Endodermal cell (in vitro differentiated cells): ENCODE measurements at places on chromosomes 7 and 10. TPM values are rescaled to one million over a fixed set of nuclear protein-coding genes. Genes with fewer than 3 reads are reported as not detected.

TBX20 gene
- total RNA-seq = 17.6 to 21.3 TPM (median 18.6 TPM) in 3 replicates

NOBOX gene
- total RNA-seq = not detected in 2 replicates

ACTL6B gene
- total RNA-seq = not detected in 3 replicates

RSPH10B gene
- total RNA-seq = 0.68 and 0.73 TPM in 2 replicates

NOC3L gene
- 16.1 to 23.0 TPM (median 22.2 TPM) in 3 replicates for total RNA-seq

CUBN gene
- 0.55 to 2.4 TPM (median 0.75 TPM) in 3 replicates for total RNA-seq

CYP26C1 gene
- total RNA-seq = 0.35 and 0.43 TPM in 2 replicates
